A549 treated with CpdA at 1 μM for 4 hours (cell line): ENCODE measurements at places on chromosomes 16 and 17. TPM values are rescaled to one million over a fixed set of nuclear protein-coding genes. Genes with fewer than 3 reads are reported as not detected.

Gene RHBDL1
- total RNA-seq: 1.0 to 1.6 TPM (median 1.5 TPM) in 5 replicates

Gene KAT7
- total RNA-seq: 28.4 to 32.8 TPM (median 29.6 TPM) in 5 replicates

Gene SMARCE1
- total RNA-seq: 109 to 118 TPM (median 115 TPM) in 5 replicates

Gene FOXJ1
- total RNA-seq: 0.23 to 0.40 TPM (median 0.30 TPM) in 5 replicates
